ENCODE measurements at places on chromosomes 16 and 17.

- no peak for DNase-seq
Measured at GRCh38 chr17:29008591-29008990, 2.8 kb upstream of the SEZ6 start.

- no peak for DNase-seq
Measured at GRCh38 chr17:48269209-48269608, 160.8 kb downstream of the SKAP1 start.

GRCh38 chr17:81907219-81908145 is 3.7 kb downstream of the PCYT2 start:
- no peak for DNase-seq

- no peak for DNase-seq
Measured at GRCh38 chr16:78570399-78571141, 471.1 kb downstream of the WWOX start.

- DNase-seq: no peak
Measured at GRCh38 chr17:50920891-50921586, 54.9 kb upstream of the TOB1 start.

- no peak for DNase-seq
Measured at GRCh38 chr17:61846088-61846487, 17.2 kb downstream of the BRIP1 start.

DNA sequence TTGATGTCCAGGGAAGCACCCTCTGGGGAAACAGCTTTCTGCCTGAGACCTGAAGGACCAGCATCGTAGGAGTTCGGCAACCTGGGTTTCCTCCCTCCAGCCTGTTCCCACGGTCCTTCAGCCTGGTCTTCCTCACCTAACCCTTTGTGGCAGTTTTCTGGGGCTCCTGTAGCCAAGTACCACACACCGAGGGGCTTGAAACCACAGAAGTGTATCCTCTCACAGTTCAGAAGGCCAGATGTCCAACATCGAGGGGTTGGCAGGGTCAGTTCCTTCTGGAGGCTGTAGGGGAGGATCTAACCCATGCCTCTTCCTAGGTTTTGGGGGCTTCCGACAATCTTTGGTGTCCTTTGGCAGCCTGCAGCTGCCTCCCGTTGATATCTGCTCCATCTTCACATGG is 381.0 kb upstream of the TNRC6C start:
- DNase-seq: no peak

DNA sequence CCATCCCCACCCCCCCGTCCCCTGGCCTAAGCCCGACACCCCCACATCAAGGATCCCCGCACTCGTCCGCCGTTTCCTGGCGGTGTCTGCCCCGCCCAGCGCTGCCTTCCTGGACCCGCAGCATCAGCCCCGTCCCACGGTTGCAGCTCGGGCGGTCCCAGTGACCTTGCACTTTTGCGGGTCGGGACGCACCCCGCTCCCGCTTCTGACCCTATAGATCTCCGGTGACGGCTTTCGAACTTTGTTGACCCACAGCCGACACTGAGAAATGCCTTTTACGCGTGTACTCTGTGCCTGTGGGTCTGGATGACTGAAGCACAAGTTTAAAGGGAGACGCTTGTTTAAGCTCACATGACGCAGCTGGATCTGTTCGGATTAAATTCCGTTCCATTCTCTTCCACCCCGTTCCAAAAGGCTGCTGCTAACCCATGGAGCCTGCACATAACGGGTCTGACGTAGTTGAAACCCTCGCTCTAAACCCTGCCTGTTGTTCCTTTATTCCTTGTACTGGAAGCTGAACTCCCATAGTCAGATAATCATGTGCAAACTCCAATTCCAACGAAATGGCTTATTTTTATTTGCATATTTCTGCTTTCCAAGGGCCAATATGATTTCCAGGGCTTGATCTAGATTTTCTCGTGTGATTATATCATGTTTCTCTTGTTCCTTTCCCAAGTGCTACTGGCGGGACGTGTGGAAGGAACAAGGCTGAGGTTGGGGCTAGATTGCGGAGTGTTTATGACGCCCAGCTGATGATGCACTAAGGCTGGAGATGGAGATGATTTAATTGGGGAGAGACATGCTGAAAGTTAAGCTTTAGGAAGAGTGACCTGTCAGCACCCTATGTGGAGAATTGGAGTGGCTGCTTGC is 834 bp downstream of the FLYWCH1 start:
- no peak for DNase-seq

- DNase-seq: no peak
Measured at GRCh38 chr16:10616756-10617640, 36.6 kb upstream of the EMP2 start.

DNA sequence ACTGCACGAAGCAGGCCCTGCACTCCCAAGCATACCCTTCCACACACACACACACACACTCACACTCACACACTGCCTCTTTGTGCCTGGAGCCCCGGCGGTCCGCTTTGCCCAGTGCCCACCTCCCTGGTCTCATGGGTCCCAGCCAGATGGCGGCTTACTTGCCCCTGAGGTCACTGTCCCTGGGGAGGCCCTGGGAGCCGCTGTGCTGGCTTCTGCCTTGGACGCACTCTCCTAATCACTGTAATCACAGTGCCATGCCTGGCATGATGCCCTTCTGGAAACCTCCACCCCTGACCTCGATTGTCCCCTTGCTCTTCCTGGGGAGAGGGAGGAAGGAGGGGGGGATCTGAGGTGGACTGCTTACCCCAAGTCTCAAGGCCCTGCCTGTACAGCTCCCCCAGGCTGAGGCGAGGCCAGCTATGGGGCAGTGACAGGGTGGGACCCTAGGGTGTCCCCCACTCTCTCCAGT is 36.0 kb downstream of the ARHGAP23 start:
- no peak for DNase-seq

DNA sequence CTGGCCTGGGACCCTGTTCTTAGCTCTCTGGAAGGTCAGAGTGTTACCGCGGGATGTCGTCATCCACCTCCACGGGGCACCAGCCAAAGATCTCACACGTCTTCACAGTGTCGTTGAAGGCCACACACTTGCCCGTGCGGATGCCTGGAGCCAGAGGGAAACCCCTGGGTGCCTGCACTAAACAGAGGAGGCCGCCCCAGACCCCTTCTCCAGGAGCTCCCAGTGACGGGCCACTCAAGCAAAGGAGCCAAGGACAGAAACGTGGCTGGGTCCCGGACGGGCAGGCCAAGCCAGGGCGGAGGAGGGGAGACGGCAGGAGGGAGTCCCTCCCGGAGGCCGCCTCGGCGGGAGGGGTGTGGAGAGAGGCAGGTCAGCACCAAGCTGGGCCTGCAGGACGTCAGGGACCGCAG is 11.0 kb upstream of the CAMKK1 start:
- no peak for DNase-seq

- DNase-seq: no peak
Measured at GRCh38 chr16:89601906-89602272, 11.6 kb upstream of the DPEP1 start.

GRCh38 chr17:49595328-49595727 is 19.7 kb downstream of the NXPH3 start:
- DNase-seq: no peak

- DNase-seq: no peak
Measured at GRCh38 chr17:1239210-1239609, 31.0 kb upstream of the BHLHA9 start.

Data from stimulated activated CD8-positive, alpha-beta memory T cell treated with anti-CD3 and anti-CD28 coated beads, Interleukin-7, amount 100 ng/mL, for 4 hours (primary cell).